ENCODE measurements at places on chromosomes 4 and X.

GRCh38 chr4:157170321-157170720 is 50.2 kb upstream of the GRIA2 start:
- no peak for DNase-seq

DNA sequence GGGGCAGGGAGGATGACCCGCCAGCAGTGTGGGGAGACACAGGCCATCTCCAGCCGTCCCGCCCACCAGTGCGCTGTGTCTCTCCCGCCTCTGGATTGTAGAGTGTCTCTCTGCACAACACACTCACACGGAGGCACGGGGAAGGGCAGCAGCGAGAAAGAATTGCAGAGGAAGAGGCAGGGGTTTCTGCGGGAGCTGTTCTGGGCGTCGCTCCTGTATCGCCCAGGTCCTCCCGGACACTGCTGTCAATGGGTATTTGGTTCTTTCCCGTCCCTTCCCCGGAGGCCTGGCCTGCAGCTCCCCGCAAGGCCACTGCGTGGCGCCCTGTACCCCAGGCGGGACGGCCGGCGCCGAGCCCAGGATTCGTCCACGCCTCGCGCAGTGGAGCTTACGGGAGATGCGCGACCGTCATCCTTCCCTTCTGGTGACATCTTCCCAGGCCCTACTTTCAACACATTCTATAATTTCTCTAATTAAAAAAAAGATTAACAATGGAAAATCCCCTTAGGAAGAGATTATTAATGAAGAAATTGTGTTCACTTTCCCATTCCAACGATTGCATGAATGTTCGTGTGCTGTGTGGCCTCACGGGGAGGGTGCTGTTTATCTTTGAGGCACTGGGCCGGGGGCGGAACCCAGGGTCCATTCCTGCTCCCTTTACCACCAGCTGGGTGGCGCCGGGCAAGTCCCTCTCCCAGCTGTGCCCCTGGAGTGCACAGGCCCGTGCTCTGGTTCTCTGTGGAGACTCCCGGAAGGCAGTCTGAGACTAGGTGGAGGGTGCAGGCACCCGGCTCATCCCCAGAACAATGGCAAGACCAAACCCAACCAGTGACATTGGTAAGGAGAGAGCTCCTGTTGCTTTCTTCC is 95.7 kb downstream of the CPZ start:
- peak; percentile 91 for DNase-seq

DNA sequence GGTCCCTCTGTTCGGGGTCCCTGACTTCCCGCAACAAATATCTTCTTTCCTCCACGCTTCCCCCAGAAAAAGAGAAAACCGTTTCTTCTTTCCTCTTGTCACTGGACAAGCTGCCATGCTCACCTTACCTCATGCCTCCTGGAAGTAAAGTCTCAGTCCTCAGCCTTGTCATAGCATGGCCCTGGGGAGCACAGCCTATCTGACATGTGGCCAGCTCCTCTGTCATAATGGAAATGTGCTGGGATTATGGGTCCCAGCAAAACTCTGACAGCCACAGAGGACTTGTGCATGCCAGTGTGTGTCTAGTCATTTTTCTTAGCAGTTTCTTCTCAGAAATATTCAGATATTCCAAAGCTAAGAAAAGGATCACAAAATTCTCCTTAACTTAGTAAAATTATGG is 122.4 kb downstream of the AASDH start:
- DNase-seq, result peak; percentile 52

DNA sequence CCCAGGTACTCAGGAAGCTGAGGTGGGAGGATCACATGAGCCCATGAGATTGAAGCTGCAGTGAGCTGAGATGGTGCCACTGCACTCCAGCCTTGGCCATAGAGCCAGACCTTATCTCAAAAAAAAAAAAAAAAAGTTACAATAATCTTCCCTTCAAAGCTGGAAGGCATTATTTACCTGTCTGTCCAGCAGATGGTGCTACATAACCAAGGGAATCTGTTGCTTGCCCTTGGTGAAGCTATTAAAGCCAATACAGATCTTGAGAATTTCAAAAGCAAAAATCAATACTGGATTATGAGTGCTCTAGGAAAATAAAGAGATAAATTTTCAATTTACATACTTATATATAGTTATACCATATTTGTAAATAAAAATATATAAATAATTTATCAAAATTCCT is 25.9 kb downstream of the PKD2 start:
- DNase-seq, result no peak

- peak; percentile 75 for DNase-seq
These were observed 28.4 kb downstream of the PDHA1 start for GRCh38 chrX:19372170-19372546.

GRCh38 chr4:74109116-74109869 is 10.3 kb upstream of the CXCL2 start:
- DNase-seq, result no peak

GRCh38 chr4:151472711-151473110 is 63.7 kb downstream of the FHIP1A start:
- DNase-seq, result no peak

GRCh38 chr4:62399242-62399641 is 1199.1 kb downstream of the ADGRL3 start:
- DNase-seq, result no peak

DNA sequence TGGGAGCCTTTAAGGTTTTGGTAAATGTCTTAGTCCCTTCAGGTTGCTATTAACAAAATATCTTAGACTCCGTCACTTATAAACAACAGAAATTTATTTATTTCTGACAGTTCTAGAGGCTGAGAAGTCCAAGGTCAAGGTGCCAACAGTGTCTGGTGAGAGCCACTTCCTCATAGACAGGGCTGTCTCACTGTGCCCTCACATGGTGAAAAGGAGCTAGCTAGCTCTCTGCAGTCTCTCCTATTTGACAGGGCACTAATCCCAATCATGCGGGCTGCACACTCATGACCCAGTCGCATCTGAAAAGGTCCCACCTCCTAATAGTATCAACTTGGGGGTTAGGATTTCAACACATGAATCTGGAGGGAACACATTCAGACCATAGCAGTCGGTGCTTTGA is 63.4 kb upstream of the KLF3 start:
- DNase-seq, result no peak

DNA sequence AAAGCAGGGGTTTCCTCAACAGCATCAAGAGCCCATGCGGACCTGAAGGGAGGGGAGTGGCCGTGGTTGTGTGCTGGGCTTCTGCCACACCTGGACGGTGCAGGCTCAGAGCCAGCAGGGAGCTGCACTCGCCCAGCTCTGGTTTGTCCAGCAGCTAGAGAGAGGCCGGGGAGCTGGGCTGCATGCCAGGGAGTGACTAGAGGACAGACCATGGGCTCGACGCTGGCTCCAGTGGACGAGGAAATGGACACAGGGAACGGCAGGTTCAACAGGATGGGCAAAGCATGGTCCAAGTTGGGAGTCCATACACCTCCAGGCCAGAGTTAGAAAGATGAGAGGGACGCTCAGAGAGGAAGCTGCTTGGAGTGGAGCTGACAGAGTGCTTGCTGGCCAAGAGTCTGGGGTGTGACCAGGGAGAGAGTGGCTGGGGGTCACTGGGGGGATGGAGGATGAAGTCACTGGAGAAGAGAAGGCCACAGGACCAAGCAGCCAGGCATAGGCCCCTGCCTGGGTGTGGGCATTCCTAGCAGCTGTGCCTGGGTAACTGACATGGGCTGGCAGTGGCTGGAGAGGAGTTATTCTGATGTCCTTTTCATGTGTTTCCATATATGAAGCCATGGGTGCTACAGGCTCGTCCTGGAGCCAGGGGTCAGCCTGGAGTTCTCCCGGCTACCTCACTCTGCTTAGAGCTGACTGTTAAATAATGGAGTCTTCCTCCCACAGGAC is 42.8 kb downstream of the HTT-AS start:
- DNase-seq, result no peak

DNA sequence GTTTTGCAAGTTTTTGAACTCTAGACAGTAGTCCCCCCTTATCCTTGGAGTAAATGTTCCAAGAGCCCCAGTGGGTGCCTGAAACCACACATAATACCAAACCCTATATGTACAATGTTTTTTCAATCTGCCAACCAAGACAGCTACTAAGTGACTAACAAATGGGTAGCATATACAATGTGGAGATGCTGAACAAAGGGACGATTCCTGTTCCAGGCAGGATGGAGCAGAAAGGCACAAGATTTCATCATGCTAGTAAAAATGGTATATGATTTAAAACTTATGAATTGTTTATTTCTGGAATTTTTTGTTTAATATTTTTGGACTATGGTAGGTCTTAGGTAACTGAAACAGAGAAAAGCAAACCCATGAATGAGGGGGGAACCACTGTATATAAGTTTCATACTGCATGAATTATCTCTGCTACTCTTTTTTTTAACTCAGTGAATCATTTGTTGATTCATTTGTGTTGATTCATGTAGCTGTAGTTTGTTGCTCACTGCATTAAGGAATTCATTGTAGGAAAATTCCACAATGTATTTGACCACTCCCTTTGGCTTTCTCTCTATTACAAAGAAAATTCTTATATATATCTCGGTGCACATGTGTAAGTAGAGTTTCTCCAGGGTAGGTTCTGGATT is 21.9 kb upstream of the ANXA3 start:
- no peak for DNase-seq

DNA sequence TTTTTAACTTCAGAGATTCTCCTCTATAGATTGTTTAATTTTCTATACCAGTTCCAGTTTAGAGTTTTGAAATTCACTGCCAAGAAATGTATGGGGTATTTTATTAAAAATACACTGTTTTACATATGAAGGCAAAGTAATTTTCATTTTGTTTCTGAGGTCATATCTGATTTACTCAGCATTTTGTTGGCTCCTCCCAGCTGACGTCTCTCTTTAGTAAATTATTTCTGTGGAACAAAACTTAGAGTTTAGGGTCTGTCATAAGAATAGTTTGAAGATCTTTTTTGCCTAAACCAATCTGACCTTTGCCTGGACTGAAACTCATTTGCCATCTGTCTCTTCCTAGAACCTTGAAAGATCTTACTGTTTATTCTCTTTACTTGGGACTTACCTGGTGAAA is 16.9 kb downstream of the FNIP2 start:
- no peak for DNase-seq

DNA sequence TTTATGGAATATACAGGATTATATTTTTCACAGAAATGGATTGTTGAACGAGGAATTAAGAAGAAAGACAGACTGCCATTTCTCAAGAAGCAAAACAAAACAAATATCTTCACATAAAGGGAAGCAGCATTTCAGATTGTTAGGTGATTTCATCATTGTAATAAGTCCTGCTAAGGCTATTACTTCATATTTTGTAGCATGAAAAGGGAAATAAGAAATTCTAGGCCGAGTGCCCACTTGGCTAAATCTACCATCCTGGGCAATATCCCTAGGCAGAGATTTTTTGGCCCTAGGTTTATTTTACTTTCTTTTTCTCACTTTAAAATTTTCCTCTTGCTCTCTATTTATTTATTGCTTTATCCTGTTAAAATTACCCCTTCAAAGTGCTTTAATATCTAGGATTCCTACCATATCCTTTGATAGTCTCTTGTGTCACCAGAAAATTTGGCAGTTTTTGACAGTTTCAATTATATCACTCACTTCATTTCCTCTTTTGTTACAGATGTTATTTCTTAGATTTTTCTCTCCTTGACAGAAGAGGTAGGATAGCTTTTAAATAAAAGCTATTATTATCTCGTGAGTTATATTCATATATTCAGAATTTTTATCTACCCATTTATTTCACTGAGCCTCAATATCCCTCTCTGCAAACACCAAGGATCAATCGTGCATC is 142.3 kb downstream of the PDGFC start:
- no peak for DNase-seq

DNA sequence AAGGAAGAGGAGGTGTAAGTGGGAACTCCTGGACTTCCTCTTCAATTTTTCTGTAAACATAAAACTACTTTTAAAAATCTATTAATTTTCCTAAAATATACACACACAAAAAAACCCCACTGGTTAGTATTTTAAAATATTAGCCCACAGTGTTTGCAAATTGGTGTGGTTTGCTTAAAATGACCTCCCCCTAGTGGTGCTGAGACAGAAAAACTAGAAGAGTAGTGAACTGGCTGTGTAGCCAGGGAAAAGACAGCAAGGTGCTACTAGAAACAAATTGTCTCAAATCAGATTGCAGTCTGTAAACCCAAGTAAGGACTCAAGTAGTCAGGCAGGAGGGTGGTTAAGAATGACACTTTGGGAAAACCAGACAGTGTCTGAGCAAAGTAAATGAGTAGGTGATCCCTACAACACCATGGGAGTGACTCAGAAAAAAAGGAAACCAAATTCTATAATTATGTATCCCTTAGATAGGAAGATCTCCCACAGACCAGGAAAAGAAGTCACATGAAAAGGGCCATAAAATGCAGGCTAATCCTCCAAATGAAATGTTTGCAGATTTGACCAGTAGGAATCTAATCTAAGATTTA is 26.0 kb downstream of the AMTN start:
- DNase-seq, result no peak

GRCh38 chr4:1984406-1985191 is 24.2 kb downstream of the NELFA start:
- no peak for DNase-seq

DNA sequence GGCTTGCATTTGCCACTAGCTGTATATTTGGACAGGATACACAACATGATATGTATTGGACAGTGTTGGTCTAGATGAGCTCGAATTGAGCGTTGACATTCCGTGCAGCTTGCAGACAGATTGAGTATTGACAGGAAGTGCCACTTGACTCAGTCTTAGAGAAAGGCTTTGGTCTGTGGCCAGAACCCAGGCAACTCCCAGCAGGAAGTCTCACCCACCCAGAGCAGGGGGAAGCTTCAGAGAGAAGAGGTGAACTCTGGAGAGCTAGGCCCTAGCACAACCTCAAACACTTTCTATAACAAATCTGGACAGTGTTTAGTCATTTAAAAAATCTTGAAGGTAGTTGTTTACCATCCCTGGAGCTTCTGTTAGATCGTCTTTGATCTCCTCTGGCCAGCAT is 280.5 kb downstream of the FBXW7 start:
- DNase-seq, result no peak
